ENCODE measurements at places on chromosomes 5 and 9.

DNA sequence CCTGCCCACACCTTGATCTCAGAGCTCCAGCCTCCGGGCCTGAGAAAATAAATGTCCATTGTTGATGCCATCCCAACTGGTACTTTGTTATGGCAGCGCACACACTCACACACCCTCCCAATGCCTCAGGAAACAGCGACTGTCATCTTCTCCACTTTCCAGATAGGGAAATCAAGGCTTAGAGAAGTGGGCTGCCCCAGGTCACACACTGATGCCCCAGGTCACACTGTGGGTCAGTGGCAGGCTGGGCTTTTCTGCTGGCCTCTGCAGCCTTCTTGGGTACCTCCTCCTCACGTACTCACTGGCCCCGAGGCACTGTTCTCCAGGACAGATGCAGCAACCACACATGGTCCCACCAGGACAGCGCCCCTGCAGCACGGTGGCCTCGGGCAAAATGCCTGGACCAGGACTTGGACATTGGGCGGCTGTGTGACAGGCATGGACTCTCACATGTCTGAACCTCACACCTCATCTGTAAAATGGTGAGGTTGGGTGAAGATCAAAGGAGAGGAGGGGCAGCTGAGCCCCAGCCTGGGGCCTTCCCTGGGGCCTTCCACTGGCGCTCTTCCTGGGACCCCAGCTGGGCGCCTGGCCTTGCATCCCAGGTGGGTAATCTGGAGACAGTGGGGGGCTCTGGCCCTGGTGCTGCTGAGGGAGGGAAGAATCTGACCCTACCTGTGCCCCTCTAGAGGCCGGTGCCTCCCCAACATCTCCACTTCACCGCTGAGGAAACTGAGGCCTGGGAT is 156.0 kb downstream of the COL23A1 start:
- DNase-seq: no peak

- DNase-seq: no peak
Measured at GRCh38 chr5:133358271-133358670, 254.1 kb downstream of the FSTL4 start.

- DNase-seq: no peak
Measured at GRCh38 chr5:56406838-56407237, 173.7 kb upstream of the ANKRD55 start.

DNA sequence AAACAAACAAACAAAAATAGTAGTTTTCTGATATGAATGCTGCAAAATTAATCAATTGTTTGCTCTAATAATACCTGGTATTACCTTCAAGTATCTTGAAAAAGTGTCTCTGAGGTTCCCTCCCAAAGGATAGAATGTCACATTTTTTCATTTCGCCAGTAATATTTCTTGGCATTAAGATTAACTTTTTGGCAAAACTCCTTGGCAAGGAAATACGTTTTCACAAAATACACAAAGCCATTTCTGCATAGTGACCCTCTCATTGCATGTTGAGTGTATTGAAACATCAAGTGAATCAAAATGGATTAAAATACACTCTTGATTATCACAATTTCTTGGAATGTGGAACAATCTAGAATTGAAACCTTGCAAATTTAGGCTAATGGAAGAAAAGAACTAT is 230.5 kb downstream of the ATPSCKMT start:
- DNase-seq: no peak

DNA sequence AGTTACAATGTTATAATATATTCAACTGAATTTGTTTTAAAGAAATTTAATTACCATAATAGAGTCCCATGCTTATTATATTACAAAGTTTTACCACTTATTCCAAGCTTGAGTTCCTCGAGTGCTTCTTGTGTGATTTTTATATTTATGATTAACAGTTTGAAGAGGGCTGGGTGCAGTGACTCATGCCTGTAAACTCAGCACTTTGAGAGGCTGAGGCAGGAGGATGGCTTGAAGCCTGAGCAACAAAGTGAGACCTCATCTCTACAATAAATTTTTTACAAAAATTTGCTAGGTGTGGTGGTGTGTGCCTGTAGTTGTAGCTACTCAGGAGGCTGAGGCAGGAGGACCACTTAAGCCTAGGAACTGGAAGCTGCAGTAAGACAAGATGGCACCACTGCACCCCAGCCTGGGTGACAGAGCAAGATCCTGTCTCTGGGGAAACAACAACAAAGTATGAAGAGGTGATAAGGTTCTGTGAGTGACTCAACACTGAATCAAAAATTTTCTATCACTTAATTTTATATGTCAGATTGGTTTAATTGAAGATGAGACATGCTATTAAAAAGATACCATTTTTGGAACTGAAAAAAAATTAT is 9.2 kb downstream of the POC5 start:
- no peak for DNase-seq

GRCh38 chr5:123398058-123398733 is 25.0 kb downstream of the CEP120 start:
- DNase-seq: no peak

GRCh38 chr9:26369093-26369492 is 523.5 kb downstream of the CAAP1 start:
- no peak for DNase-seq

DNA sequence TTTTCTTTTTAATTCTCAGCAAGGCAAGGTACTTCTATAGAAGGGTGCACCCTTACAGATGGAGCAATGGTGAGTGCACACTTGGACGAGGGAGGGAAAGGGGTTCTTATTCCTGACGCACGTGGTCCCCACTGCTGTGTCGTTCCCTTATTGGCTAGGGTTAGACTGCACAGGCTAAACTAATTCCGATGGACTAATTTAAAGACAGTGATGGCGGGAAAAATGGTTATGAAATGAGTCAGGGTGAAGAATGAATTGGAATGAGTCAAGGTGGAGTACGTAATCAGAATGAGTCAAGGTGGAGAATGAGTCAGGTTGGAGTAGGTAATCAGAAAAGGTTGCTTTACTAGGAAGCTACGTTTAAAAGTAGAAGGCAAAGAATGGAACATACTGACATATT is 2.1 kb upstream of the HMGCS1 start:
- DNase-seq: peak; percentile 57

DNA sequence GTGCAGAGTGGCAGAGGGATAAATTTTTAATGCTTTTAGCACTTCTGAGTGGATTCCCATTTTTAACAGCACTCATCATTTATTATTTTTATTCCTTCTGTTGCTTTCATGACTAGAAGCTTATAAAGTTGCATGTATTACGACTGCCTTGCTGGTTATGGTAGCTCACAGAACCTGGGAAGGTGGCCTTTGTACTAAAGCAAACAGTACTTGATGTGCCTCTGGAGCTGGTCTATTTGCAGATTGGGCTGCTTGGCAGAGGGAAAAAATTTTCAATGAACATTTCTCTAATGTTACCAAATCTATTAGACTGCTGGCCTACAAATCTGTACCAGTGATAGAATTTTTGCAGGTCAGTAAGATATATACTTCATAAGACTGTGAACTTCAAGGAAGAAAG is 274.5 kb upstream of the C9orf72 start:
- DNase-seq: no peak

DNA sequence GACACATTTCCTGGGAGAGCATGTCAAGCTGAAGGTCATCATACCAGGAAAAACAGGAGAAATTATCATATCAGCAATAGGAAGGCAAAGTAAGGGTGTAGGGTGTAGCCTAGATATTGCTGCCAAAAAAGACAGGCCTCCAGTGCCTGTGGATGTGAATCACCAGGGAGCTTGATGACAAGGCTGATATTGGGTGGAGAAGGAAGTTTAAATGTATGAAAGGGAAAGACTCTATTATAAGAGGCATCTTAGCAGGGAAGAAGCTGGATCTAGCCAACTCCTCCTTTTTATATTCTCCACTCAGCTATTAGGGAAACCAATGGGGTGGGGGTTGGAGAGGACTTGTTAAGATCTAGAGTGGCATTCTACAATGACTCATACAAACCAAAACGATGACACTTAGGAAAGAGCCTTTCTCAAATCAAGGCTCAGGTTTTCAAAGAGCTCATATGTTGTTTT is 13.4 kb upstream of the TXNDC8 start:
- peak; percentile 3 for DNase-seq

- peak; percentile 83 for DNase-seq
Measured at GRCh38 chr5:41856644-41857491, 13.4 kb downstream of the OXCT1 start.

DNA sequence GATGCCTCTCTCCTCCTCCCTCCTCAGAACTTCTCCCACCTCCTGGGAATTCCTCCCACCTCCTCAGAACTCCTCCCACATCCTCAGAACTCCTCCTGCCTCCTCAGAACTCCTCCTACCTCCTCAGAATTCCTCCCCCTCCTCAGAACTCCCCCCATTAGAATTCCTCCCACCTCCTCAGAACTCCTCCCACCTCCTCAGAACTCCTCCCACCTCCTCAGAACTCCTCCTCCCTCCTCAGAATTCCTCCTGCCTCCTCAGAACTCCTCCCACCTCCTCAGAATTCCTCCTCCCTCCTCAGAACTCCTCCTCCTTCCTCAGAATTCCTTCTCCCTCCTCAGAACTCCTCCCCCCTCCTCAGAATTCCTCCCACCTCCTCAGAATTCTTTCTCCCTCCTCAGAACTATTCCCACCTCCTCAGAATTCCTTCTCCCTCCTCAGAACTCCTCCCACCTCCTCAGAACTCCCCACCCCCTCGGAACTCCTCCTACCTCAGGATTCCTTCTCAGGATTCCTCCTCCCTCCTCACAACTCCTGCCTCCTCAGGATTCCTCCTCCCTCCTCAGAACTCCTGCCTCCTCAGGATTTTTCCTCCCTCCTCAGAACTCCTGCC is 23.9 kb downstream of the SLC46A2 start:
- DNase-seq: no peak

- peak; percentile 21 for DNase-seq
Measured at GRCh38 chr9:129336601-129337331, 158.7 kb upstream of the IER5L start.

DNA sequence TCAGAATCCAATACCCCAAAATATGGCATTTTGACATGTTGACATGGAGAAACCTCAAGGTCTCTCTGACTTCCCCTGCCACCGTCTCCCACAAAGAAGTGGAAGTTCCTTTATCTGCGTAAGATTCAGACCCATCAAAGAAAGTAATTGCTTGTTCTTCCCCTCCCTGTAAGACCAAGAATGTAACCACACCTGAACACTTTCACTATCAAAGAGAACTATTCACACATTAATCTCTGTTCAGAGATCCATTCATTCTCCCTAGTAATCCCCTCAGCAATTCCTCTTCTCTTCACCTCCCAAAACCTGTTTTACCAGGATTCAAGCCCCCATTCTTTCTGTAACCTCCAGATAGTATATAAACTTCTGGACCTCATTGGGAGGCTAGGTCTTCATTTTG is 4.1 kb upstream of the SLC1A1 start:
- DNase-seq: no peak

DNA sequence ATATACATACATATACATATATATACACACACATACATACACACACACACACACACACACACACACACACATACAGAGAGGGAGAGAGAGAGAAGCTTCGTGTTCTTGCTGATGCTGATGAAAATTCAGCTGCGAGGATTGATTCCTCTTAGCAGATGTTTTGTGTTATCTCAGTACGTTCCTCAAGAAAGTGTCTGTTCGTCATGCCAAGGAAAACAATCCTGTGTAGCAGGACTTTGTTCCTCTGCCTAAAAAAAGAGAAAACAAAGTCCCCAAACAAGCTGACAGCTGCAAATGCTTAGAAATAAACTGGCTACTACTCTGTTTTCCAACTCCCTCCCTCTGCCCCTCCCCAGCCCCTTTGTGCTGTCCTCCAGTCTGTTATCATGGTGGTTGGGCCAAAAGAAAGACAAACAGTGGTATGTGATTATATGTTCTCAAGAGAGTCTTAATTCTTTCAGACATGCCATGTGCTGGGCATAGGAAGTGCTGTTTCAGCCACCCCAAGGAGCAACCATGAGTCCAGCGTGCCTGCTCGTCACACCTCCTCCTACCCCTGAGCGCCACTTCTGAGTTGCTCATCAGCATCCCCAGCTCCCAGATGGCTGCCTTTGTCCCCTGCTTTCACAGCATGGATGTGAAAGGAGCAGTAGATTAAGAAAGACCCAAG is 71.5 kb upstream of the EQTN start:
- DNase-seq: no peak

GRCh38 chr9:134358026-134358661 is 31.9 kb downstream of the RXRA start:
- DNase-seq: no peak

DNA sequence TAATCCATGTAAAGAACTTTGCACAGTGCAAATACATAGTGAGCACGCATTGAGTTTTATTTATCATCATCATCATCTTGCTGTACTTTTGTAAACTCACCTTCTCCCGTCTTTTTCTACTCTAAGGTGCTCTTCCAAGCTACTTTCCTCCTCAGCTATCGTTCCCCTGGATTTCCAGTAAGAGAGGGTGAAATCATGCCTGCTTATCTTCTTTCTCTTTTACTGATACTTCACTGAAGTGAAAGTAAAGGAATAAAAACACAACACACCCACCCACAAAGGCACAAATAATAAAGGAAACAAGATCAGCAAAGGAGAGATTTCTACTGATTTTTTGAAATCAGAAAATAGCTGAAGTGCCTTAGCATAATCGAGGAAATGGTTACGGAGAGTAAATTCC is 509.9 kb downstream of the RAB3C start:
- no peak for DNase-seq

GRCh38 chr5:34740389-34740806 is 84.3 kb downstream of the RAI14 start:
- DNase-seq: no peak

GRCh38 chr9:37220971-37221370 is 100.6 kb downstream of the ZCCHC7 start:
- DNase-seq: no peak

- DNase-seq: no peak
Measured at GRCh38 chr9:108052431-108053080, 563.0 kb upstream of the KLF4 start.

- no peak for DNase-seq
Measured at GRCh38 chr9:113992276-113992951, 85.7 kb downstream of the AMBP start.

DNA sequence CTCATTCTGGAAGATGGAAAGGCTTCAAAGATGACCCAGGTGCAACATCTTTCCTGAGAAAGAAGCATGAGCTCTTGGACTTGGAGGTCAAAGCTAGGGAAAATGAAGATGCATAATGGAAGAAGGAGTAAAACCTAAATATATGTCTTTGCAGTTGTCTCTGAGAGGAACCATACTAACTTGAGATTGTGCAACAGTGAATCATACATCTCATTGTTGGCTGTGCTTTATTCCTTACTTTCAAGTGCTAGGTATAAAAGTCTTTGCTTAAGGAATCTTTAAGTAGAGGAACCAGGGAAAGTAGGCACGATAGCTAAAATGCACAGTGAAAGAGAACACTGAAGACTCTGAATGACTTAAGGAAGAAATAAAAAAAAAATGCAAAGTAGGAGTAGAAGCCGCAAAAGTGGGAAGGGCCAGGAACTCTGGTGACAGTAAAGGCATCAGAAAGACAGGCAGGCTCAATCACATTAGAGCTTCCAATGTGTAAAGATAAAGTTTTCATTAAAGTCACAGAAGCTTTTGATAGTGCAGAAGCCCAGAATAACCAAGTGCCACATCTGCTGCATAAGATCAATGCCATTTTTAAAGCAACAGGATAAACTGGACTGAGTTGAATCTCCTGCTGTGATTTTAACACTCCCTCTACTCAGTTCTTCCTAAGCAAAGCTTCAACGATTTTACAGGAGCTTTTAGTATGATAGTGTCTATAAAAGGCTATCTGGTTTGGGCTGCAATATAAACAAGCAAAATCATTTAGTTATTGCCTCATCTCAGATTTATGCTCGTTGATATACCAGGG is 432.3 kb upstream of the EDIL3 start:
- no peak for DNase-seq

Measured in CD4-positive, CD25-positive, alpha-beta regulatory T cell (primary cell).